ENCODE measurements at places on chromosomes 7 and 10.

DNA sequence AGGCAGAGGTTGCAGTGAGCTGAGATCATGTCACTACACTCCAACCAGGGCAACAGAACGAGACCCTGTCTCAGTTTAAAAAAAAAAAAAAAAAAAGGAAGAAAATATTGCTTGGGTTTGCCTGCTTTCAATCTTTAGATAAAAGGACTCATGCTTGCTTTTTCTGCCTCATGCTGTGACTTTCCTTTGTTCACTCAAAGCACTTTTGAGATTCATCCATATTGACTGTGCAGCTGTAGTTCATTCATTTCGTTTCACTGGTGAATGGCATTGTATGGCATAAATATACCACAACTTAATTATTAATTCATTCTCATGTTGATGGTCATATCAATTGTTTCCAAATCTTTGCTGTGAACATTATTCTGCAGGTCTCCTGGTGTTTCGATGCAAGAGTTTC is 97.6 kb upstream of the NFE2L3 start:
- no peak for DNase-seq

DNA sequence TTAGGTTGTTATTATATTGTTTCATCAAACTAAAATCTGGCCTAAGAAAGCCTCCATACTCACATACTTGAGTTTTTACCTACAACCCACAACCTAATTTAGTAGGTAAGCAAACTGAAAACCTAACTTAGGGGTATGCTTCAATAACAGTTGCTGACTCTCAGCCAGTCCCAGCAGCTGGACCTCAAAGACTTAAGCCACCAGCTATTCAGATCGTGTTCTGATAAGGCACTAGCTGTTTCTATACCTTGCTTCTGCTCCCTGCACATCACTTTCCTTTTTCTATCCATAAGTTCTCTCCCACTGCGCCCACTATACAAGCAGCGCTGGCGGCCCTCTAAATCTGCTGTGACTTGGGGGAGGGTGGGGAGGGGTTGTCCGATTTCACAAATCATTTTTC is 42.3 kb downstream of the SUGCT start:
- DNase-seq, result no peak

DNA sequence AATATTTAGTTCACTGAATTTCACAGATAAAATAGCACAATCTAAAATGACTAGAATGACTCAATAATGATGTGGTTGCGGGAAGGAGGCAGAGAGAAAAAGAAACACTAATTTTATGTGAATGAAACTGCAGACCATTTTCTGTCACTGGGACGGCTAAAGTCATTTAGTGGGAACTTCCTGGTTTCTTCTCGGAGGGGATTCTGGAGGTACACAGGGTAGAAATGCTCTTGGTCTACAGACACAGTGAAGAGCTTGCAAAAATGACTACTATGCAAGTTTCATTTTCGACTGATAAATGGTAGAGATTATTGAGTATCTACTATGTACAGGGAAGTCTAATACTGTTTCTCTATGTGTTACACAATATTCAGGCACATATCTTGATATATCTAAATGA is 63.5 kb upstream of the LRRN3 start:
- DNase-seq, result no peak

GRCh38 chr7:699476-700170 is 26.9 kb upstream of the DNAAF5 start:
- no peak for DNase-seq

DNA sequence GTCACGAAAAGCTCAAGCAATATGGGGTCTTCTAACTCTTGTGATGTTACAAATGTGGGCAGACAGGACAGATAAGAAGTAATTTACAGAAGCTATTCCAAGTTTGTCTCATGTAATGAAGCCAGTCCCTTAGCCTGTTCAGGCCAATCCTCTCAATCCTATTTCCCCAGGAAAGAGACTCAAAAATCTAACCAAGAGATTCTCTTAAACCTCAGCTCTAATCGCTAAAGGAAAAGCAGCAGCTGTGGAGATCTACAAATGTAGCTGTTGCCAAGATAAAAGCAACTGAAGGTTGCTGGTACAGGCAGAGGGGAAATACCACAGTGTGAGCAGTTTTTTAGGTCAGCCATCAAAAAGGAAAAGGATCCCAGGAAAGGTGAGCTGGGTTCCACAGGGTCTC is 39.3 kb downstream of the ANK3 start:
- no peak for DNase-seq

DNA sequence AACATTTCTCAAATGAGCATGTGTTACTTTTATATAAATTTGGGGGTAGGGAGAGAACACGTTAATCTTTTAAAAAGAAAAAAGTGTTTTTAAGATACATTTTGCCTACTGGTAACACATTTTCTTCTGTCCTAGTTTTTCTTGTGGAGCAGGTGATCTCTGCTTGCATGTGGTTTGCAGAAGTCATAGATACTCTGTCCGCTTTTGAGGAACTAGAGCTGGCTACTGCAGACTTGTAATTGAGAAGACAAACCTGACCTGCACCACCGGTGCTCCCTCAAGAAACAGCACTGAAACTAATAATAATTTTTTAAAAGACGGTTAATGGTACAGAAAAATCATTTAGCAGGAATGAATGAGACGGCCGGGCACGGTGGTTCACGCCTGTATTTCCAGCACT is 243.1 kb downstream of the KIAA1217 start:
- peak; percentile 6 for DNase-seq
